ENCODE measurements at places on chromosomes 1 and 21.

- no peak for DNase-seq
Measured at GRCh38 chr1:46761740-46762139, 37.1 kb upstream of the CYP4B1 start.

- DNase-seq = no peak
Measured at GRCh38 chr1:157310401-157310800, 172.2 kb upstream of the ETV3 start.

GRCh38 chr1:84689514-84690396 lies 506 bp downstream of the SSX2IP start:
- DNase-seq = peak; percentile 59

DNA sequence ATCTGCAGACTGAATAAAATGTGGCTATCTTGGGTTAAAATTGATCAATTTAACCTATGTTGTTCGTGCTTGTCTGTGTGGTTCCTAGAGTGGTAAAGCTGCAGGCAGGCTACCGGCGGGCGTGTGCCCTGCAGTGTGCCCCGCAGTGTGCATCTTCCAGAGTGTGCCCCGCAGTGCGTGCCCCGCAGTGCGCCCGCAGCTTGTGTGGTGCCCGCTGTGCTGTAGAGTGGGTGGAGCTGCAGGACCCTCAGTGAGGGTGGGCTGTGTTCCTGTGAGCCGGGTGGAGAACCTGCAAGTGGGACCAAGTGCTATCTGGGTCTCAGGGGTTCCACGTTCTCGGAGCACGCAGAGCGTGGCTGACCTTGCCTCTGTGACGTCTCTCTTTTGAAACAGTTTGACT lies 10.7 kb downstream of the RRP1 start:
- DNase-seq = no peak

- DNase-seq = no peak
Measured at GRCh38 chr1:54565113-54565501, 17.1 kb downstream of the ACOT11 start.

DNA sequence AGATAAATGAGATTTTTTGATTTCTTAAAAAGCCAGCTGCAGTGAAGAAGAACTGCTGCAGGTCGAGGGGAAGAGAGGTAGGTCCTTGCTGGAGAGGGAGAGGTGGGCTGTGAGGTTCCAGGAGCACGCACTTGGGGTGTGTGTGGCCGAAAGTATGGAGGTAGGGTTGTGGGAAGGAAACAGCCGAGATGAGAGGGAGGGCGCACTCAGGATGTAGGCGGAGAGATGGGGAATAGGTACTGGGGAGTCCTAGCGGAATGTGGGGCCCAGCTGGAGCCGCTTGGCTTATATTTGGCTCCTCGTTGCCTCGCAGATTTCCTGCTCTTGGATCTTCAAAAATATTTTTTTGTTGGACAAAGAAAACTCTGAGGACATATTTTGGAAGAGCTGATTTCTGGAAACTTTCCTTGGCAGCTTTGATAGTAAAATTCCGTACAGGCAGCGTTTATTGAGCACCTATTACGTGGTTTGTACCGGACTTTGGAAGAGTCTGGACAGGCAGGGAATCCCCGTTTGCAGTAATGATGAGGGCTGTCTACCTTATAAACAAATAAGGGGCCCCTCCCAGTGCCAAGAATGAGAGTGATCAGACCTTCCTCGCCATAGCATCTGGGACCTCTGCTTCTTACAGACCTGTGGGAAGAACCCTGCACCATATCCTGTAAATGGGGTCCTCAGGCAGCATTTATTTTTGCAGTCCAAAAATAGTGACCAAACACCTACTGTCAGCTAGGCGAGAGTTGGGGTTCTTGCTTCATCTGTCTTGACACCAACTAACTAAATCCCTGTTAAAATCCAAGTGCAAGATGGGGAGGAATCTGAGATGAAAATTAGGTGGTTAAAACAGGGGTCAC lies 1.5 kb downstream of the LRRC8D start:
- no peak for DNase-seq

DNA sequence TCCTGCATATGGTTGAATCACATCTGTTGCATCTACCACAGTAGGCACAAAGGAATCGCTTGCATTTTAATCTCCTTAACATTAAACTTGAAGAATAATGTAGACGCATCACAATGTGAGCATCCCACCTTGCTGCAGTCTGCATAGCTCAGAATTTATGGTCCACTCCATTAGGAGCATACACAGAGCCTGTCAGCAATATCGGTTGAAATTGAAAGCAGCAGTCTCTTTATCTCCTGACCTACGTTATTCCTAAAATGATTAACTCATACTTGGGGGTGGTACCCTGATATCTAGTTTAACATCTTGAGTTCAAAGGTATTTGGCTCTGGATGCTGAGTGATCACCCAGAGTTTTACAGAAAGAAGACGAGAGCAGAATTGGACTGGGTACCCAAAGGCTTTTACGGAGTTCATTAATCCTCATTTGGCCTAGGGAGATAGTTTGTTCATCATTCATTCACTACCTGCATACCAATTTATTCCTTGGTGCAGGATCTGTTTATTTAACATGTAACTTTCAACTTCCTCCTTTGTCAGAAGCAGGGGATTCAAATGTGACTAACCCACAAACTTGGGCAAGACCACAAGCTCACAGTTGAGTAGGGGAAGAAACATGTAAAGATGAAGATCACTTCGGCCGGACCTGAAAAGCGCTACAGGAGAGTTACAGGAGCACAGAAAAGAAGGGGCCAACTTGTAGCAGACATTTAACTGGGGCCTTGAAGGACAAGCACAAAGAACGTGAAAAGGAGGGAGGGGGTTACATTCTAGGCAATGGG lies 187.9 kb downstream of the DAB1 start:
- no peak for DNase-seq

GRCh38 chr1:22731924-22732720 lies 21.5 kb downstream of the EPHB2 start:
- DNase-seq = peak; percentile 54

GRCh38 chr21:35086357-35086756 lies 37.3 kb upstream of the RUNX1 start:
- DNase-seq = peak; percentile 28

GRCh38 chr1:20726118-20726911 lies 6.2 kb downstream of the SH2D5 start:
- no peak for DNase-seq

DNA sequence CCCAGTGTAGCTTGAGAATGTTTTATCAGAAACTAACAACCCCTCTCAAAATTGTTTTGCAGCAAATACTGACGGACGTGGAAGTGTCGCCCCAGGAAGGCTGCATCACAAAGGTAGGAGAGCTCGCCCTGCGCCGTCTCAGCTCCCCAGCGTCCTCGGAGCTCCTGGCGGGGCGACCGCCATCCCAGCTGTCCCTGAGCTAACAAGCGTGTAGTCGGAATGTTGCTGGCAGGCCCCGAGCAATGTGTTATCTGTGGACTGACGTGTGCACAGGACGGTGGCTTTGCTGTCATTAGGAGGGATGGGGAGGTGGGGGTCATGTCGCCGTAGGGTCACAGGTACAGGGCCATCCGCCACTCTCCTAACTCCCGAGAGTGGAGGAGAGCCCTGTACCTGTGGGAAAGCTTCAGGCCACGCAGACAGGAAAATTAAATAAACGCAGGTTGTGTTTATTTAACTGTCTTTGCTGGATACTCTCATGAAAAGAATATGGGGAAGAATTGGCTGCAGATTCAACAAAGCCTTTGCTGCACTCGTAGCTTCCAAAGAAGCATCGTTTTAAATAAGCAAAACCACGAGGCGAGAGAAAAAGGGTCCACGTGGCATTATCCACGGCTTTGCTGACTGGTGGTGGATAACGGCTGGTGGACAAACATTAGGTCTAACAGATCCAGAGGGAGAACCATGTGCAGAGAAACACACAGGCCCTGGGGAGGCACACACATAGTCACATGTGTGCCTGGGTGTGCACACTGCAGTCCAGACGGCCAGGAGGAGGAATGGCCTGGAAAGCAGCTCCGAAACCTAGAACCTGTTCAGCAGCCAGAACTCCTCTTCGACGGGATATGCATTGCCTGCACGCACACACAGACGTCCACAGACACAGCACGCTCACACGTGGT lies 175.3 kb downstream of the PRDM16 start:
- DNase-seq = no peak

- no peak for DNase-seq
Measured at GRCh38 chr1:21706151-21706835, 37.1 kb upstream of the RAP1GAP start.

DNA sequence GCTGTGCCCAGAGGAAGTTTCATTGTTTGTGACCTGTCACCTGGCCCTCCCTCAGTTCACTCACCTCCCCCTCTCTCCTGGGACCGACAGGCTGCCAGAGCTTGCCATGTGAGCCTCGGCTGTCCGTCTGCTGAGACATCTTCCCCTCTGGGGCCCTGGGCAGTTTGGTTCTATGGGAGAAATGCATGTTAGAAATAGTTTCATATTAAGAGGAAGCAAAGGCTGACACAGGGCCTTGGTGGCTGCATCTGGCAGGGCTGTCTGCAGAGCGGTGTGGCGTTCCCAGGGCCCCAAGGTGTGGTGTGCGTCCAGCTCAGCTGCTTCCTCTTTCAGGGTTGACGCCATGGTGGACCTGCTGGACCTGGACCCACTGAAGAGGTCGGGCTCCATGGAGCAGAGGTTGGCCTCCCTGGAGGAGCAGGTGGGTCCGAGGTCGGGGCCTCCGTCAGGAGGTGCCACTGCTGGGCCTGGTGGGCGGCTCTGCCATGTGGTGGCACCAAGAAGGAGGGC lies 31.9 kb upstream of the LRRC3 start:
- no peak for DNase-seq

GRCh38 chr1:205782627-205783432 lies 7.5 kb upstream of the RAB29 start:
- no peak for DNase-seq

DNA sequence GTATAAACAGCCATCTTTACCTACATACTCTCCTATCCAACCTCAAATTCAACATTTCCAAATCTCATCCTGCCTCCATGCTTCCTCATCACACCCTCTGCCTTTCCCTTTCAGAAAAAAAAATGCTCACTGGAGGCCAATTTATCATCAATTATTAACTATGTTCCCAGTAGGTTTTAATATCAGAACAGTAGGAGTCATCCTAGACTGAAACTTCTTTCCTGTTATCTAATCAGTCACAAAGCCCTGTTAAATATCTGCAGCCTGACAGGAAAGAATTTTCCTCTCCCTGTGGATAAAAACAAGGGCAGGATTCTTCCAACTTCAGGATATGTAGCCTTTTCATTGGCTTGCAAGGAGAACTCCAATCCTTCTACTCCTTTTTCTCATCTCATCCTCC lies 28.4 kb downstream of the EGLN1 start:
- peak; percentile 64 for DNase-seq

DNA sequence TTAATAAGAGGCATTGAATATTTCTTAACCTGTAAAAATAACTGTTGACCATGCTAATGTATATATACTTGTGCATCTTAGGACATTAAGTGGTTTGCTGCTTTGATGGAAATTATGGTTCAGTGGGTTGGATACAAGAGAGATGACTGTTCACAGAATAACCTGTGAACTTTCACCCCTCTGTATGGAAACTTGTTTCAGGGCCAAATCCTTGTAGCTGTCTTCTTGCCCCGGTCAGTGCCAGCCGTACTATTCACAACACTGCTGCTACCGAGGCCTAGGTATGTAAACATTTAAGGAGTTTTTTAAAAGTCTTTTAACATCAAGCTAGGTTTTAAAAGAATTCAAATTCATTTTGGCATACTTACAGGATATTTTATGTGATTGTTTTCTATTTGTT lies 16.1 kb downstream of the DONSON start:
- DNase-seq = no peak

GRCh38 chr1:108209456-108210108 lies 9.4 kb upstream of the SLC25A24 start:
- no peak for DNase-seq

DNA sequence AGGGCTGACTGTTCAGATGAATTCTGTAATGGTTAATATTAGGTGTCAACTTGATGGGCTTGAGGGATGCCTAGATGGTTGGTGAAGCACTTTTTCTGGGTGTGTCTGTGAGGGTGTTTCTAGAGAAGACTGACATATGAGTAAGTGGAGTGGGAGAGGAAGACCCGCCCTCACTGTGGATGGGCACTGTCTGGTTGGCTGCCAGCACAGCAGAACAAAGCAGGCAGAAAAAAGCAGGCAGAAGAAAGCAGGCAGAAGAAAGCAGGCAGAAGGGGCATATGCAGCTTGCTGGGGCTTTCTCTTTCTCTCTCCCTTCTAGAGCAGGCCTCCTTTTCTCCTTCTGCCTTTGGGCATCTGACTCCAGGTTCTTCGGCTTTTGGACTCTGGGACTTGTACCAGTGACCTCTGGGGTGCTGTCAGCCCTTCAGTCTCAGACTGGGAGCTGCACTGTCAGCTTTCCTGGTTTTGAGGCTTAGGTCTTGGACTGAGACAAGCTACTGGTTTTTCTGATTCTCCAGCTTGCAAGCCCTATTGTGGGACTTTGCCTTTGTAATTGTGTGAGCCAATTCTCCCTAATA lies 42.9 kb upstream of the CD2 start:
- peak; percentile 47 for DNase-seq

DNA sequence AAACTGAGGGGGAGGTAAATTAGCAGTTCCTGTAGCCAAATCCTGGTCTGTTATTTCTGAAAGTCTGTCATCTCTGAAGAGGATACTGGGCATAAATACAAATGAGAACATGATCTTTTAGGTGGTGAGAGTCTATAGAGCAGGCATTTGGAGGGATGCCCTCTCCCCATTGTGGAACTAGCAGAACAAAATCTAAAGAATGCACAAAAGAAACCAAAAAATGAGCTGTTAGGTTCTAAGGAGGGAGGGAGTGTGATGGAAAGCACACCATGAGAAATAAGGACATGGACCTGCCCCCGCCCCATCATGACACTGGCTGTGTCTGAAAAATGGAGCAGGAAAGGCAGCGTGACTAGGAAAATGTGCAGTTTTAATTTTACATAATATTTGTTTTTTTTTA lies 262.0 kb downstream of the KIF26B start:
- no peak for DNase-seq

DNA sequence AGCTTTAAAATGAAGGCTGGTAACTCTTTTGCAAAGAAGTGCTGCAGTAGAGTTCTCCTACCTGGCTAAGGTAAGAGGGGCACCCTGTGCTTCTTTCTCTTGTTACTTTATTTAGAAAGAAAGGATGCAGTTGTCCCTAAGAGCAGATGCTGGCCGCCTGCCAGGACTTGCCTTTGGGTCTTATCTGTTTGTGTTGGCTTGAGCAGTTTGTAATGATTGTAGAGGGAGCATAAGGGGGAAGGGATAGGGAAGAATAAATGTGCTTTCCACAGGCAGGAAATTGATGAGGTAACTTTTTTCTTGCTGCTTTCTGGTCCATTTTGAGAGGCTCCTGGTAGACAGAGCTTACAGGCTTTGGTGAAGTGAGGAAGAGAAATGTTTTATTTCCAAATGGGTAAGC lies 229.6 kb downstream of the HHAT start:
- DNase-seq = peak; percentile 56

DNA sequence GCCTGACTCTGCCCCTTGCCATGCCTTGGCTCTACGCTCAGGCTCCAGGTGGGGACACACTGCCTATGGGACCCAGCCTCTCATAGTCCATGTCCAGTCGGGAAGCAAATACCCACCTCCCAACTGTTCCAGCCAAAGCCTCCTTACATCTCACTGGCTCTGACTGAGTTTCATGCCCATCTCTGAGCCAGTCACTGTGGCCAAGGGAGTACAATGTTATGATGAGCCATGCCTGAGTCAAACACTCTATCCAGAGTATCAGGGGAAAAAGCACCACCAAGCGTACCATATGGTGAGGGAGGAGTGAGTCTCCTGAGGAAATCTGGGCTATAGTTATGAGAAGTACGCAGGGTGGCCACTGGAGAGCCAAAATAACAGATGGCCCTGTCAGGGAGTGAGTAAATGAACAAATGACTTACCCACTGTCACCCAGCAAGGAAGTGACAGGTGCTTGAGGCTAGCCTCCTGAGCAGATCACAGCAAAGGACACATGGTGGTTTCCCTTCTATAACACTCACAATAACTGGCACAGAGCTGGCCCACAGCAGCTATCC lies 236.6 kb upstream of the GJB5 start:
- no peak for DNase-seq
